Putamen (tissue), 1 donor: ENCODE measurements at places on chromosomes 2 and 18.
A peak's percentile ranks its signal among the peaks of the same experiment; 100 is the strongest.

GRCh38 chr18:67279988-67280387, 236.5 kb downstream of the DSEL start:
- no peak for DNase-seq

- DNase-seq: no peak
These were observed 25.2 kb downstream of the RHOB start for GRCh38 chr2:20471902-20472559.

DNA sequence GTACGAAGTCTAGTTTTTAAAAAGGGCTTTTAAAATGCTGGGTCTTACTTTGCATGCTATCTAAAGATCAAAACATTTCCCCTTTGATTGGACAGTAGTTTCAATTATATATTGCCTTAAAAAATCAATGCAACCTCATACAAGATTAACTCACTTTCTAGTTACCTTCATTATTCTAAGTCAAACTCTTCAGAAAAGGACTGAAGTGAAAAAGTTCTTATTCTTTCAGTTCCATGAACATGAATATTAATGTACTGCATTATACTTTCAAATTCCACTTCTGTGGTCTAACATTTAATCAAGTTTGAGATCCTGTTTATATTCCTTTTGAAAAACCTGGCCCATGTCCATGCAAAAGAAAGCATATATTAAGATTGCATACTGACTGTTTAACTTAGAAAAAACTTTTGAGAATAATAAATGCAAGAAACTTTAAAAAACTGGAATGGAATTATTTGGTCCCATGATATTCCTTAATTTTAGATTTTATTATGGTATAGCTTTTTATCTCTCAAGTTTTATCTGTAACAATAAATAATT, 11.2 kb upstream of the ENOSF1 start:
- DNase-seq: no peak

GRCh38 chr2:137947728-137948336, 16.4 kb upstream of the HNMT start:
- DNase-seq: peak; percentile 60

DNA sequence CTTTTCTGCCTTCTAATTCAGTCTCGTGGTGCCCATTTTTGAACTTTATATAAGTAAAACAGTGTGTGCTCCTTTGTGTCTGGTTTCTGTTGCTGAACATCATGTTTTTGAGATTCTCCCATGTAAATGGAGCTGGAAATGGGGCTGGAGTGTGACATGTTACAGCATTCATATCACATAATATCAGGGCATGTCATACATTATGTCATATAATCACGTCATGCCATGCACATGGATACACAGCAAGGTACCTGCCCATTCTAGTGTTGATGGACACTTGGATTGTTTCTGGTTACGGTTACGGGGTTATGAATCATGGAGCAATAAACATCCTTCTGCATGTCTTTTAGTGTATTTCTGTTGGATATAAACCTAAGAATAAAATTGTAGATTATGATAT, 117.1 kb upstream of the MYT1L start:
- no peak for DNase-seq

GRCh38 chr2:16665748-16666448, at the start of gene CYRIA:
Gene CYRIA (minus strand): TSS chr2:16665834. CDS start chr2:16588119, 77,715 bp downstream.
- DNase-seq: no peak

DNA sequence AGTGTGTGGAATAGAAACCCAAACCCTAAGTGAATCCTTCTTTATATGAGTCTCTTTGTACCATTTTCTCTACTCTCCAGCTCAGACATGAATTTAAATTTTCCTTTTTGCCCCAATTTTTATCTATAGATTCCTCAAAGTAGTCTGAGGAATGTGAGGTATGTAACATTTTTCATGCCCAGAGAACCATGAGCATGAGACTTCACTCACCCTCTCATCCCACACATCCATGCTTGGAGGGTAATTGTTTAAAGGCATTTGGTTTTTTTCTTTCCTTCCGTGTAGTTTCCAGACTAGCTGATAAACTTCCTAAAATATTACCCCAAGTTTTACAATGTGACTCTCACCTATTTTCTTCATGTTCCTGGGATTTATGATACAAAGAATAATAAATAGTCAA, 2056.8 kb upstream of the CELF4 start:
- DNase-seq: no peak

GRCh38 chr2:71240794-71241193, 13.9 kb upstream of the PAIP2B start:
- DNase-seq: no peak

DNA sequence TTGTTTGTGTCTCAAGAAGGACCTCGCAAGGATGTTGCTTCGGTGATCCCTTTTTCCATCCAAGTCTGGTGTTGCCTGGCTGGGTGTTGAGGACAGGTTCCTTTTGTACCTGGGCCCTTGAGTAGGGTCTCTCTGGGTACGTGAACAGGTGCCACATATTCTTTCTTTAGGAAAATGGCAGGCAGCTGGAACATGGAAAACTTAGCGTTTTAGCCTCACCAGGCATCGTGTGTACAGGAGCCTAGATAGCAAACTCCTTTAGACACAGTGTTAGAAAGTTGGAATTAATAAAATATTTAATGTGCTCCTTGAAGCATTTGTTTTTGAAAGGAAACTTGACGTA, 54.3 kb upstream of the RBM44 start:
- no peak for DNase-seq

DNA sequence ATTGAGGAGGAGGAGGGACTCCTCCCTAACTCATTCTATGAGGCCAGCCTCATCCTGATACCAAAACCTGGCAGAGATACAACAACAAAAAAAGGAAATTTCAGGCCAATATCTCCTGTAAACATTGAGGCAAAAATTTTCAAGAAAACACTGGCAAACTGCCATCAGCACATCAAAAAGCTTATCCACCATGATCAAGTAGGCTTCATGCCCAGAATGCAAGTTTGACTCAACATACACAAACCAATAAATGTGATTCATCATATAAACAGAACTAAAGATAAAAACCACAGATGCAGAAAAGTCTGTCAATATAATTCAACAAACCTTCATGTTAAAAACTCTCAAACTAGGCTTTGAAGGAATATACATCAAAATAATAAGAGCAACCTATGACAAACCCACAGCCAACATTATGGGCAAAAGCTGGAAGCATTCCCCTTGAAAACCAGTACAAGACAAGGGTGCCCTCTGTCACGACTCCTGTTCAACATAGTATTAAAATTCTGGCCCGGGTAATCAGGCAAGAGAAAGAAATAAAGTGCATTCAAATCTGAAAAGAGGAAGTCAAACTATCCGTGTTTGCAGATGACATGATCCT, 1014.3 kb downstream of the CBLN2 start:
- no peak for DNase-seq

DNA sequence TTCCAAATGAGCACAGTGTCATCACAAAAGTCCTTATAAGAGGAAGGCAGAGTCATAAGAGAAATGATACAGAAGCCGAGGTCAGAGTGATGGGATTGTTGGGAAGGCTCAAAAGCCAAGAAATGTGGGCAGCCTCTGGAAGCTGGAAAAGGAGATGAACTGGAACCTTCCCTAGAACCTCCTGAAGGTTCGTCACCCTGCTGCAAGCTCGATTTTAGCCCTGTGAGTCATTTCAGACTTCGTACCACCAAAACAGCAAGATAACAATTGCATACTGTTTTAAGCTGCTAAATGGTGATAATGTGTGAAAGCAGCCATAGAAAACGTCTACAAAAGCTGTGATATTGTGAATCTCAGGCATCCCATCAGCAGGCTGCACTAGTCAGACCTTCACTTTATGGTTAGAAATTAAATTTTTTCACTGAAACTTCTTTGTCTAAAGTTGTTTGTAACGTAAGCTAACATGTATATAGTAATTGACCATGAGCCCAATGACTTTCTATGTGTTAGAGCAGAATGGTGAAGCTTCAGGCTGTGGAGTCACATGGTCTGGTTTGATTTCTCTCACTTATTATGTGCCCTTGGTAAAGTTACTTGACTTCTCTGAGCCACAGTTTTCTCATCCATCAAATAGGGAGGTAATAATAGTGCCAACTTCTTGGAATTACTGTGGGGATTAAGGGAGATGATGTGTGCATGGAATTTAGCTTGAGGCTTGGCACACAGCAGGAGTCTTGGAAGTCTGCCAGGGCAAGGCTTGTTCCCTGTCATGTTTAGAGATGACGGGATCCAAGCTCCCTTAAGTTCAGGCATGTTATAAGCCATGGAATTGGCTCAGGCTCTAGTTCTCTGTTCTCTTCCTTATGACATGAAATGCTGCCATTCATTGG, 132.0 kb upstream of the CCDC195 start:
- DNase-seq: peak; percentile 28

GRCh38 chr2:216013080-216013909, at the start of gene MREG:
Gene MREG (minus strand): TSS chr2:216013551. CDS start chr2:216013327, 224 bp downstream.
- peak; percentile 70 for DNase-seq

DNA sequence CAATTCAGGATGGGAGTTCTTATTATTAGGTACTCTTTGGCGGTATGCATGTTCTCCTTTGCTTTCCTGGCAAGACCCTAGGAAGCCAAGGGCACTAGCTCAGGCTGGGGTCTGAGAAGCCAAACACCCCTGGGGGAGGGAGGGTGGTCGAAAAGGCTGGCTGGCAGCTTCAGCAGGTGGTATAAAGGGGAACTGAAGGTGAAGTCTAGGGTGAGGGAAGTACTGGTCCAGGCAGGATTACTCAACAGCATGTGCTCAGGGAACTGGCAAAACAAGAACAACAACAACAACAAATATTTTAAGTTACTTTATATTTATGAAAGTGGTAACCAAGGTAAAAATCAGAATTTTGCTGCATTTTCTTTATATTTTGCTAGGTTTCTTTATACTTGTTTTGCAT, 40.7 kb upstream of the PCBP1 start:
- no peak for DNase-seq

DNA sequence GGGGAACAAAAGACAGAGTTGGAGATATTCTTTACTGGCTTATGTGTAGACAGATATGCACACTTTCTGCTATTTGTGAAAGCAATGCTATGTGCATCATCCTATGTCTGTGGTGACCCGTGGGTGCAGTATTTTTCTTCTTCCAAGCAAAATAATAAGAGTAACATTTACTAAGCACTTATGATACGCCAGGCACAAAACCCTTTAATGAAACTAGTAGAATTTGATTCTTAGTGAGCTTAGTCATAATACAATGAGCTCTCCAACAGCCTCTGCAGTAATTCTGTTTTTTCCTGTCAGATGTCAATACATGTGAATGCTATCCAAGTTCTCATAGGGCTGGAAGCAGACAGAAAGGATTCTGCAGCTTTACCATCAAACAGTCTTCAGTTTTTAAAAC, 130.6 kb downstream of the RAD51AP2 start:
- no peak for DNase-seq

- no peak for DNase-seq
These were observed 86.9 kb downstream of the MYO3B start for GRCh38 chr2:170264865-170265264.

GRCh38 chr2:205343103-205343502, 339.2 kb upstream of the NRP2 start:
- DNase-seq: no peak

GRCh38 chr2:133705287-133705686, 137.0 kb upstream of the NCKAP5 start:
- no peak for DNase-seq

DNA sequence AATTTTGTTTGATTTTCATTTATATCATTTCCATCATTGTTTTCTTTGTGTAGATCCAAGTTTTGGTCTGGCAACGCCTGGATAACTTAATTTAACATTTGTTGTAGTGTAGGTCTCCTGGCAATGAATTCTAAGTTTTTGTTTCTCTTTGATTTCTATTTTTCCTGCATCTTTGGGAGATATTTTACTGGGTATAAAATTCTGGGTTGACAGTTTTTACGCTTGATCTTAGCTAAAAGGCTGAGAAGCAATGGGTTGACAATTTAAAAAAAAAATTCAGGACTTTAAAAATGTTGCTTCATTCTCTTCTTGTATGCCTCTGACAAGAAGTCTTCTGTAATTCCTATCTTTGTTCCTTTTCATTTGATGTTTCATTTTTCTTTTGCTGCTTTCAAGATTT, 8.6 kb downstream of the LYPD6B start:
- DNase-seq: no peak

- DNase-seq: no peak
These were observed 140.0 kb downstream of the BAZ2B start for GRCh38 chr2:159476329-159476728.

- DNase-seq: no peak
These were observed 117.5 kb downstream of the ACTR3 start for GRCh38 chr2:114007436-114007835.

- no peak for DNase-seq
These were observed 113.8 kb upstream of the EPAS1 start for GRCh38 chr2:46183426-46183825.

- no peak for DNase-seq
These were observed 68.1 kb downstream of the RMDN2 start for GRCh38 chr2:37993143-37993542.

GRCh38 chr2:60925994-60926740, 44.8 kb downstream of the REL start:
- DNase-seq: no peak
